ENCODE measurements at places on chromosomes 6 and 20.

DNA sequence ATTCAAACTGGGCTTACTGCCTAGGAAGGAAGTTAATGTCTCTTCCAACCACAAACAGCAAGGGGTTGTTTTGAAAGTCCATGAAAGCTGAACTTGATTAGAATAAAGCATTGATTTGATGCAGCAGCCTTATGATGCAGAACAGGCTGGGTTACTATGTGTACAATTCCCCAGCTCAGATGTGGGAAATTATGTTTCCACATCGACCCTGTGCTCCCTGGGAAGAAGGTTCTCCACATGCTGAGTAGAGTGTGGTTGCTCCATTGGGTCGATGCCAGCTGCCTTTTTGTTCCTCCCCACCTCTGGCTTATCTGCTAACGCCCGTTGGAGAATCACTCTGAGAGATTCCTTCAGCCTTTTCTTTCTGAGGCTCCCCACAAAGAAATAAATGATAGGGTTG lies 1.2 kb downstream of the MAS1L start:
- no peak for DNase-seq

- DNase-seq: no peak
Measured at GRCh38 chr6:150543178-150543577, 56.5 kb upstream of the PLEKHG1 start.

- no peak for DNase-seq
Measured at GRCh38 chr6:16704401-16705045, 56.7 kb downstream of the ATXN1 start.

DNA sequence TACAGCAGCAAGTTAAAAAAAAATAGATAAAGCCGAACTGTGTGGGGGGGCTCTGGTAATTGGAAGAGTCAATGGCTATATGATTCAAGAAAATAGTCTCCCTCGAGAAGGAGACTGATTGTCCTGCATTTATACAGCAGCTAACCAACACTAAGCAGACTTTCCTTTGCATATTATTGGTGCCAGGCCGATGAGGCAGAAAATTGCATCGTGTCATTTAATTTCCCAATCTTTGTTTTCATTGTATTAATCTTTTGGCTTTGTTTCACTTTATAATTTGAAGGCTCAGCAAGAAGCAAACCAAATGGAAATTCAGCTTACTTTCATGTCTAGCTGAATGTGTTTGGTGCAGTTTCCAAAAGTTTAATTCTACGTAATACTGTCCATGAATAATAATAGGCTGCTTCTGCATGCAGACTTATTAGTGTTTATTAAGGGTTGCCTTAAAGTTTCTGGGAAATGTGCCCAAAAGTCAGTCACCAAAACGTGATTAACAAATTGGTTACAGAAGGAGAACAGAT lies 258.5 kb downstream of the HACE1 start:
- no peak for DNase-seq

GRCh38 chr6:101445527-101445926 lies 52.0 kb downstream of the GRIK2 start:
- no peak for DNase-seq

DNA sequence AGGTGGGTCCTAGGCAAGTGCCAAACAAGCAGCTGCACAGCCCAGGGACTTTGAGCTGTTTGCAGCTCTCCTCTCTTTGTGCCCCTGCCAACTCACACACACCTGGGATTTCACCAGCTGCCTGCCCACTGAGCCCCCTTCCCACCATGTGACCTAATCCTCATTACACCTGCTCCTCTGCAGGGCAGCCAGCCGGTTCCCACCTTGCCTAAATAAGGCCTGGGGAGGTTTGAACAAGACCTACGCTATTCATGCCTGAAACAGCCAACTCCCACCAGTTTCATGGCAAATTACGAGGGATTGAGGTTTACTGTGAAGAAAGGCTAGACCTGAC lies 92.6 kb upstream of the SOX4 start:
- no peak for DNase-seq

GRCh38 chr6:90204327-90205056 lies 92.2 kb downstream of the BACH2 start:
- no peak for DNase-seq

DNA sequence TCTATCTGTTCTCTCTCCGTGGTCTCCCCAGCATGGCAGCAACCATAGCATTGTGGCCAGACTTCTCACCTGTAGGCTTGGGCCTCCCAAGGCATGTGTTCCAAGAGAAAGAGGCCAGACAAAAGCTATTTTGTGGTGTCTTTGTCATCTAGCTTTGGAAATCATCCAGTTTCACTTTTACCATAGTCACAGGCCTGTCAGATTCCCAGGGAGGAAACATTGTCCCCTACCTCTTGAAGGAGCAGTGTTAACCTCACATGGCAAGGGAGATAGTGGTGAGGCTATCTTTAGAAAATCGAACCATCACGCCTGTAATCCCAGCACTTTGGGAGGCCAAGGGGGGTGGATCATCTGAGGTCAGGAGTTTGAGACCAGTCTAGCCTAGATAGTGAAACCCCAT lies 42.3 kb upstream of the RALGAPA2 start:
- DNase-seq: no peak

DNA sequence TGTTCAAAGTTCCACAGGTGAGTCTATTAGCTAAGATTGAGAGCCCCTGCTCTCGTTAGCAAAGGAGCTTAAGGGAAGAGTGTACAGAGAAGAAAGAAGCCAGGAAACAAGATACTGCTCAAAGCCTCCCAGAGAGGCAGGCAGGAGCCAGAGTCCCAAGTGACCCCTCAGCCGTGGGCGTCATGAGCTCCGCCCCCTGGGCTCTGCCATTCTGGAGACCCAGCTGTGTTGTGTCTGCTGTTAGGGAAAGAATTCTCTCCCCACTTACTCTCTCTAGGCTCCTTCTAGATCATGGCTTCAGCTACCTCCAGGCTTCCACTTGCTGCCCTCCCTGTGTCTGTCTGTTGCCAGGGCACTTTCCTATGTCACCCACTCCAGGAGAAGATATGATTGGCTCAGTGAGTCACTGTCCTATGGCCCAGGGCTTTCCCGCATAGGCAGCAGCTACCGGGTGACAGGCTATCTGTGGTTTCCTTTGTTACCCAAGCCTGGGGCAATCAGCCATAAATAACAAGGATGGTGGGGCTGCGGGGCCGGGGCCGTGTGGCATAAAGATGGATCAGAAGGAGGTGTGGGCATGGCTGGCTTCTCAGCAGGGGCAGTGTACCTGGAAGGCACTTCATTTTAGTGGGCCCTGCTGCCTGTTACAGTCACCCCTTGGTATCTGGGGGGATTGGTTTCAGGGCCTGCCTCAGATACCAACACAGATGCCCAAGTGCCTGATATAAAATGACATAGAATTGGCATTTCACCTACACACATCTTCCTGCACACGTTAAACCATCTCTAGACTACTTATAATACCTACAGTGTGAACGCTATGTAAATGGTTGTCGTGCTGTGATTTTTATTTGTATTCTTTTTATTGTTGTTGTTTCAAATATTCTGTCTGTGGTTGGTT lies 118.9 kb downstream of the ARMC2 start:
- DNase-seq: peak; percentile 26

- peak; percentile 75 for DNase-seq
Measured at GRCh38 chr6:32076321-32076809, 32.8 kb downstream of the TNXB start.

GRCh38 chr6:27814665-27815424 lies 97.4 kb downstream of the OR2B2 start:
- DNase-seq: no peak

GRCh38 chr6:144993870-144994269 lies 708.7 kb downstream of the UTRN start:
- no peak for DNase-seq

DNA sequence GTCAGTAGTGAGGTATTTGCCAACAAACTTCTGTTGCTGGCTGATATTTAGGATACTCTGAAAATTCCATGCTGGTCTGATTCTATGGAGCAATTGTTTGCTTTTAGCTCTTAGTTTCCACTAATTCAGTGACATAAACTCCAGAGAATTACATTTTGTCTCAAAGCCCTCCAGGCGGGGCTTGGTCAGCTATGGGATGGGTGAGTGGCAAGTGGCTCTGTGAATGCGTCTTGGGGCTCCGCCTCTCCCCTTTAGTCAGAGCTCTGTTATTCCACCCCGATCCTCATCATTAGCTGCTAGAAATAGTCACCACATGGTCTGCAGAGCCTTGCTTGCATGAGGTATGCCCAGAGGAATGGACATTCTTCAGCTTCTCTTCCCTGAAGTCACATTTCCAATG lies 540.6 kb downstream of the QKI start:
- no peak for DNase-seq

DNA sequence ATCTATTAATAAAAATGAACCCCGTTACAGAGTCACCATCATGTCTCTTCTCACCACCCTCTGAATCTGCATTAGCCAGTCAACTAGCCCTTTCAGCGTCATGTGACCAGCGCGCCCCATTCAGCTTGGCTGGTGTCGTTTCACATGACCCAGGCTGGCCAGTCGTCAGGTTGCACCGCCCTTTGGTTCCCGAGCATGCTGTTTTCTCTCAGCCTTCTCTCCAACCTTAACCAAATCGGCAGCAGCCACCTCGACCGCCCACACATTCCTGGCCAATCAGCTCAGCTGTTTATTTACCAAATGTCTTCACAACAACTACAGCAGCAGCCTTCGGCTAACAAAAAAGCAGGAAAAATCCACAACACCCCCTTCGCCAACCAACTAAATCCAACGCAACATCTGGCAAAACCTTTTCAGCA lies 5.6 kb downstream of the SRSF3 start:
- DNase-seq: no peak

- DNase-seq: no peak
Measured at GRCh38 chr20:52438326-52438963, 246.9 kb upstream of the ZFP64 start.

GRCh38 chr20:20786428-20786827 lies 74.0 kb upstream of the RALGAPA2 start:
- no peak for DNase-seq

- no peak for DNase-seq
Measured at GRCh38 chr6:36752187-36752885, 54.7 kb downstream of the RAB44 start.

DNA sequence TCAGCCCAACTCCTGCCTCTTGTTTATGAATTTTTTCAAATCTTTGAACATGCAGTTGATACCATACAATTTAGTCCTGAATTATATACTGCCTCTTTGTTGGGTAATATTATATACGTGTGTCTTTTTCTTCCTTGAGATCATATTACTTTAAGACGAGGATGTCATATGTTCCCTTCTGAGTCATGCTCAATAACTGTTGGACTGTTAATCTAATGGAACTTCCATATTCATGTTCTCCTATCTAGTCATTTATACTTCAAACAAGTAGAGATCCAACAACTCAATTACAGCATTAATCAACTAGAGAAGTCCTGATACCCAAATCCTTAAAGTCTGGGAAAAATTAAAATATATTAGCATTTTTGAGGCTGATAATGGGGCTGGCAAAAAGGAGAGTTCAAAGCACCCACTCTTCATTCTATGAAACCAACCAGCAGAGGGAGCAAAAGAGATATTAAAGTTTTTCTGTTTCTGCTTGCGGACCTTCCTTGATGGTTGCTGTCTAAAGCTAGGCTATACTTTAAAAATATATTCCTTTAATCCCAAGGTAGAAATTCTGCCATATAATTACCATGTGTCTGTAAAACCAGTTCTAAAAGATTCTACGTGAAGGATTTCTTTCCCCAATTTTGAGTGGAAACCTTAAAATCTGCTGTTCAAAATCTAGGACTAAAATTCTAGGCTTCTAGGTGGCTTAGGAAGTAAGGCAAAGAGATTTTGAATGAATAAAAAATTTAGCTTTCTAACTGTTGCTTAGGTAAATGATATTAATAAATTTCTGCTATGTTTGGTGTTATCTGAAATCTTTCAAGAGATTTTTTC lies 498.9 kb downstream of the BCKDHB start:
- no peak for DNase-seq

GRCh38 chr6:130293800-130294199 lies 71.0 kb upstream of the SAMD3 start:
- peak; percentile 8 for DNase-seq

GRCh38 chr20:884983-885952 lies 30.9 kb downstream of the ANGPT4 start:
- DNase-seq: no peak

DNA sequence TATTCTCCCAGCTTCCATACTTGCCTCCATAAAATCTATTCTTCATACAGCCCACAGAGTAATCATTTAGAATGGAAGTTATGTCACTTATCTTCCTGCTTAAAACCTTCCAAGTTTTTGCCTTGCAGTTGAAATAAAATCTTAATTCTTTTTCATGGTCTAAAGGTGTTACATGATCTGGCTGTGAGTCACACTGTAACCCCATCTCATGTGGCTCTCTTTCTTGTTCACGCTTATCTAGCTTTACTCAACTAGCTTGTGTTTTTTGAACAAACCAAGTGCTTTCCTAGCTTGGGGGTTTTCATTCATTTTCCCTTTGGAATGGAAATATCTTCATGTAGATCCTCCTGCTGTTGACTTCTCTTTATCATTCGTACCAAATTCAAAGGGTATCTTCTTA lies 23.6 kb upstream of the THEMIS start:
- DNase-seq: no peak

- DNase-seq: no peak
Measured at GRCh38 chr6:27837625-27838057, 74.6 kb downstream of the OR2B2 start.

DNA sequence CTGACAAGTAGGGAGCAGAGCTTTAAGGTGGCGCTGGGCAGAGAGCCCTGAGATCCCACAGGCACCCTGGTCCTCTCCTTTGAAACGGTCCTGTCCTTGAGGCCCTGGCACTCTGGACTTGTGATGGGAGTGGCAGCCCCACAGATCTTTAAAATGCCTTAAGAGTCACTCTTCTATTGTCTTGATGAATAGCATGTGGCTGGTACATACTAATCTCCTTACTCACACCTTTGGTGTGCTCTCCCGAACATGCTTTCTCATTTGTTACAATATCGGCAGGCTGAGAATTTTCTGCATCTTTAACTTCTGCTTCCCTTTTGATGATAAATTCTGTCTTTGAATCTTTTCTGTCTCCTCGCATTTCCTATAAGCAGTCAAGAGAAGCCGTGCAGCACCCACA lies 333.8 kb downstream of the TFAP2A start:
- DNase-seq: no peak

- no peak for DNase-seq
Measured at GRCh38 chr6:164122109-164122508, 707.6 kb downstream of the QKI start.

- DNase-seq: no peak
Measured at GRCh38 chr20:62014889-62015537, 50.7 kb downstream of the TAF4 start.

- no peak for DNase-seq
Measured at GRCh38 chr6:168962886-168963285, 290.8 kb downstream of the THBS2 start.
